ENCODE measurements at places on chromosomes 5 and 9.

- no peak for DNase-seq
Measured at GRCh38 chr9:27771803-27772545, 198.7 kb upstream of the C9orf72 start.

DNA sequence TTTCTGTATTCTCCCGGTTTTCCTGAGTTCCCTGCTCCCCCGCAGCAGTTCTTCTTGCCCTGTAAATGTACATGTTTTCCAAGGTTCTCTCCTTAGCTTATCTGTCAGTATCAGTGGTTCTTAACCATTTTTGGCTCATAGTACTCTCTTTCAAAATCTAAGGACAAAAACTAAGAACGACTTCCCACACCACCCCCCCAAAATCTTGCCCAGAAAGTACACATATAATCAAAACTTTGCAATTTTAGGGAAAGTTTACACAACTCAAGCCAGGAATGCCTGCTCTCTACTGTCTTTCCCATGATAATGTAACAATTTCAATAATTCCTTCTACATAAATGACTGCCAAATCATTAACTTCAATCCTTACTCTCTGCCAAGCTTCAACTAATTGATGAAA is 4.5 kb downstream of the DCAF12 start:
- no peak for DNase-seq

GRCh38 chr9:18216376-18216775 is 257.6 kb upstream of the ADAMTSL1 start:
- DNase-seq: no peak

GRCh38 chr9:96399325-96399633 is 15.8 kb upstream of the SLC35D2 start:
- DNase-seq: no peak

- DNase-seq: peak; percentile 20
Measured at GRCh38 chr9:6538666-6539071, 106.9 kb downstream of the GLDC start.

- no peak for DNase-seq
Measured at GRCh38 chr9:17865881-17866280, 287.0 kb downstream of the SH3GL2 start.

DNA sequence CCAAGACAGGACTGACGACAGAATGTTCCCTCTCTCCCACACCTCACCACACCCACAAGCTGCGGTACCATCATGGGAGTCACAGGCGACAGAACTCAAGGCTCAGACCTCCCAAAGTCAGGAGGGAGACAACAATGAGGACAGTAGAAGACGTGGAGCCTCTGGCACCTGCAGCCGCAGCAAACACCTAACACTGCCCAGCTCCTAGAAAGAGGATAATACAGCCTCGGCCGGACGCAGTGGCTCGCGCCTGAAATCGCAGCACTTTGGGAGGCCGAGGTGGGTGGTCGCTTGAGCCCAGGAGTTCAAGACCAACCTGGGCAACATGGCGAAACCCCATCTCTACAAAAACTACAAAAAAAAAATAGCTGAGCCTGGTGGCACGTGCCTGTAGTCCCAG is 13.2 kb upstream of the PRDM12 start:
- no peak for DNase-seq

GRCh38 chr9:76271755-76272154 is 122.5 kb downstream of the RFK start:
- DNase-seq: peak; percentile 21

DNA sequence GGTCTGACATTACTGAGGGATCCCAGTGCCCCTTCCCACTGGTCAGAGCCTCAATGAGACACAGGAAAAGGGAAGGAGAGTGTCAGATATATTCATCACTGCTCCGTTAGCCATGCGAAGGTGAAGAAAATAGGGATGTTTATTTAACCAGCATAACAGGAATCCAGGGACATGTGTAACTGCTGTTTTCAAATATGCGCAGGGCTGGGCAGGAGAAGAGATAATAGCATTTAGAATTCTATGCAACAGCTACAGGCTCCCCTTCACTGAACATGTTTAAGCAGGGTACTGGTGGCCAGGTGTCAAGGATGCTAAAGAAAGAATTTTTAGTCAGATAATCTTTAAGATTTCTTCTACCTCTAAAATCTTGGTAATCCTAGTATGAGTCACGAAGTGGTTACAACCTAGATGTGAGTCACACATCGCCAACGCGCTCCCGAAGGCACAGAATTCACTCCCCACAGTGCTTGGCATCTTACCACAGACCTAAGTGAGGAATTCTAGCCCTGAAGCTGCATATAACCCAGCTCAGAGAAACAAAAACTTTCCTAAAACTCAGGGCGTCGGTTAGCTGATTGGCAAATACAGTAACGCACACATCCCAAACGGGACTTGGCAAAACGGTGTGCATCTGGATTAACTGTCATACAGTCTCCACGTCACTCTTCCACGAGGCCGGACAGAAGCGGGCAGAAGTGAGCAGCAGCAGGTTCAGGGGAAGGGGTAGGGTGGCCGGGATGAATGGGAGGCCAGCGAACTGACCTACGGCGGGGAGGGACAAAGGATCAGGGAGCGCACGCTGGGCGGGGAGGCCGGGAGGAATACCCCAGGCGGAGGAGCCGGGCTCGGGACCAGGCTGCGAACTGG is 1.1 kb downstream of the CTNNAL1 start:
- DNase-seq: peak; percentile 98

GRCh38 chr9:108074900-108075299 is 585.3 kb upstream of the KLF4 start:
- DNase-seq: no peak

Data from EH (cell line).